Karpas-422 (cell line): ENCODE measurements at places on chromosomes 7 and 10. TPM values are rescaled to one million over a fixed set of nuclear protein-coding genes. Genes with fewer than 3 reads are reported as not detected.

Gene SFXN3
- 8.5 and 13.6 TPM in 2 replicates for total RNA-seq

Gene GPR26
- not detected in 2 replicates for total RNA-seq

Gene PRSS37
- not detected in 2 replicates for total RNA-seq

Gene SPDYE9
- not detected in 2 replicates for total RNA-seq

- no peak for DNase-seq
Observed at GRCh38 chr10:45198486-45199204, 116.8 kb downstream of the OR13A1 start.

DNA sequence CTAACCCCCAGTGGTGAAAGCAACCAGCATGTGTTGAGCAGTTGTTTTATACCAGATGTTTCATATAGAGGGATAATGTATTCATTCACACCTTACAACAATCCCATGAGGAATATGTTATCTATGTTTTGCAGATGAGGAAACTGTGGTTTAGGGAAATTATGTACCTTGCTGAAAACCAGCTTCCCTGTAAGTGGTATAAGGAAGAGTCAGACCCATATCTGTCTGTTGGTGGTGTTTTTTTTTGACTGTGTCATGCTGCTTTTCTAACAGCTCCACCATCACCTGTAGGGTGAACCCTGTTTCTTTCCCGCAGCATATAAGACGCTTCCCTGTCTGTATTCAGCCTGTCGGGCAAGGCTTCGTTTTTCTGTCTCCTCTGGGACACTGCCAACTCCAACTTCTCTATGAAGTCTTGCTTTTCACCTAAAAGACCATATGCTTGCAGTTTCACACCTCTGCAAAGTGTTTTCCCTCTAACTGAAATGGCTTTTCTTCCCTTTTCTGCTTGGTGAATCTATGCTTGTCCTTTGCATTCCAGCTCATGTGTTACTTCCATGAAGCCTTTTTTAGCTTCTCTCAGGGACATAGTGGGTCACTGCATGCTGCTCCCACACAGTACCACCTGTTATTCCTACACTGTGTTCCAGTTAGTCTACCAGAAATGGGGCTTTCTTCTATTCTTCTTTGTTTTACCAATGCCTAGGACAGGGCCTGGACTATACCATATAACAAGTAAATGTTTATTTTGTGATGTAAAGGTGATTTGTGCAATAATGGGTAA, 92.8 kb downstream of the ST7 start:
- DNase-seq: no peak

- no peak for DNase-seq
Observed at GRCh38 chr10:114540236-114540635, 117.8 kb downstream of the ABLIM1 start.

- DNase-seq: no peak
Observed at GRCh38 chr10:89471110-89471809, 56.9 kb downstream of the IFIT5 start.

GRCh38 chr7:134450294-134451000, 8.5 kb downstream of the AKR1B1 start:
- no peak for DNase-seq

- DNase-seq: no peak
Observed at GRCh38 chr10:84262190-84262956, 17.5 kb downstream of the RGR start.

GRCh38 chr7:149060156-149060555, 30.4 kb downstream of the ZNF786 start:
- DNase-seq: no peak

DNA sequence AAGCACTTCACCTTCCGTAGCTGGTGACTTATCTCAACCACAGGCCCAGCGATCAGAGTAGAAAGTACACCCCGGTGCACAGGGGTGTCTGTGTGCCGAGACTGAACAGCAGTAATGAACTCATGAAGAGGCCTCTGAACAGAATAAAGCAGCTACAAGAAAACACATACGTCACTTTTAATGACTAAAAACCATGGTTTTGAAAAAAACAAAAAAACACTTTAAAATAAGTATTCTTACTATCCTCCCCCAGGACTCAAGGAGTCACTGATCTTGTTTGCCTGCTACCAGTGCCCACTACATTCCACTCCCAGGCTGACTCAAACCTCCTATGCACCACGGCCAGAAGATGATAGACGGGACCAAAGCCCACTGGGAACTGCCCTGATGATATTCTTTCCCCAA, 53.8 kb downstream of the NCAPG2 start:
- no peak for DNase-seq
